Left forelimb (tissue), 1 donor: ENCODE measurements at places on chromosomes 3 and 15.

GRCh38 chr15:50055332-50055731, 63.7 kb downstream of the ATP8B4 start:
- DNase-seq = no peak

DNA sequence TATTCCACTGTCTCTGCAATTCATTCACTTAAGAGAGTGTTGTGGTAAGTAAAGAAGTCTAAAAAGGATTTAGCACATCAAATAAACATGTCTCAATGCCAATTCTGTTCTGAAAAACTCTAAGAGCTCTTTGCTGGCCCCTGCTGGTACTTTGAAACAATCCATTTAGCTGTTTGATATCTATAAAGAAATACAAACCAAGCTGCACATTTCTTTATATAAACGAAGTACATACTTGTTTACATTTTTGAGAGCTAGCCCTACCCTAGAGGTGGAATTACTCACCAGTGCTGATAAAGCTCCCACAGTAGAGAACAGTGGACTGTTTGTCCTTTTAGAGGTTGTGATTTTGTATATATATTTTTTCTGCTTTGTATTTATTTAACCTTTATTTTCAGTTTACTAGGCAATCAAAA, 75.5 kb downstream of the NEDD4 start:
- DNase-seq = no peak

DNA sequence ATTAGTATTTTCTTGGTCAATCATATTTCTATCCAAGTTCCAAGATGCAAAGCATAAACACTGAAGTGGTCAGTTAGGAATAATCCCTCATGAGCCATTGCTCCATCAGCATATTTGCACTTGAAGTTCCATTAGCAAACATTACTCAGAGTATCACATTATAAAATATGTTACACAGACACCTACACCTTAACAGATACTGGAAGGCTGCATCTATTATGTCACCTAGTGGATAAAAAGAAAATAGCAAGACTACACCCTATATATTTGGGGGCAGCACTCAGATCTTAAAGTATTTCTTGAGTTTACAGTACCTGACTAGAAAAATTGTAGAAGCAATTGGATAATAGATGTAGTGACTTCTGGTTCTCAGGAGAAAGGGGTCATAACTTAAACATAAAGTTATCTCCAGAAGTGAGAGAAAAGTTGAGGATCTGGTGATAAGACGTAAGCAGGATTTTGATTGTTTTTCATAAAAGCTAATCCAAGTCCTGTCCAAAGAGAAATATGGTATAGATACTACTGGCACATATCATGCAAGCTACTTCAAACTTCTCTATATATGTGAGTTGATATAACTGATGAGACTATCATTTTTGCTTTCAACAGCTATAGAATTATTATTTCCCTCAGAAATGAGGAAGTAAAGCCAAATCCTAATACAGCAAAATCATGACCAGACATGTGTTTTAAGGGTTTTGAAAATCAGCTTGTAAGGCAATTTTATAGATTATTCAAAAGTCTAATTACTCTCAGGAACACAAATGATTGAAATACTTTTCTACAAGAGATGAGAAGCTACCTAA, 422.2 kb downstream of the GBE1 start:
- DNase-seq = no peak

DNA sequence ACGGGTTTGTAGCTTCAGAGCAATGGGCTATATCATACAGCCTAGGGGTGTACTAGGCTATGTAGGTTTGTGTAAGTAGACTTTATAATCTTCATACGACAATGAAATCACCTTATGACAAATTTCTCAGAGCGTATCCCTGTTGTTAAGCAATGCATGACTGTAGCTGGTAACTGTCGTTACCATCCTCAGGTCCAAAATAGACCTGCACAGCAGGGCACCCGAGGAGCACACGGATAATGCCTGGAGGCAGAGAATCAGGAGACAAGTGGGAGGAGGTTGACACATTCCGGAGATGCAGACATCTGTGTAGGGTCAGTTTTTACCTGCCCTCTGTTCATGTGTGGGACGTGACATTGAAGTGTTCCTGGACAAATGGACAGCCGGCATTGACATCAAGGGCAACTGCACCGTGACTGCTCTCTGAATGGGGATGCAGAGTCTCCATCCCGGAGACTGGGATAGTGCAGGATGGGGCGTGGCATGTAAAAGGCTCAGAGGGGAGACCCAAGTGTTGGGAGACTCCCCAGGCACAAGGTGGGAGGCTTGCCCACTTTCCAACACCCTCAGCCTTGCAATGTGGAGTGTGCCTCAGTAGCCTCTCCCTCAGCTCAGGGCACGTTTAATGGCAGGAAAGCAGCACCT, 45.9 kb upstream of the PGPEP1L start:
- no peak for DNase-seq

GRCh38 chr3:109242187-109242523, 74.2 kb downstream of the DPPA2 start:
- DNase-seq = no peak

DNA sequence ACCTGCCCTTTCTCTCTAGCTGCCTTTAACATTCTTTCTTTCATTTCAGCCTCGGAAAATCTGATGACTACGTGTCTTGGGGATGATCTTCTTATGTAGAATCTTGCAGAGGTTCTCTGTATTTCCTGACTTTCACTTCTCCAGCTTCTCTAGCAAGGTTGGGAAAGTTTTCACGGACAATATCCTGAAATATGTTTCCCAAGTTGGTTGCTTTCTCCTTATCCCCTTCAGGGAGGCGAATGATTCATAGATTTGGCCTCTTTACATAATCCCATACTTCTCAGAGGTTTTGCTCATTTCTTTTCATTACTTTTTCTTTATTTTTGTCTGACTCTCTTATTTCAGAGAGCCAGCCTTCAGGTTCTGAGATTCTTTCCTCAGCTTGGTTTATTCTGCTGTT, 62.1 kb upstream of the CCDC54 start:
- DNase-seq = no peak

GRCh38 chr3:141403576-141403975, 35.3 kb downstream of the ZBTB38 start:
- DNase-seq = no peak

GRCh38 chr3:62870321-62870720, 4.9 kb downstream of the CADPS start:
- no peak for DNase-seq

GRCh38 chr3:166785876-166786275, 594.2 kb downstream of the ZBBX start:
- DNase-seq = no peak

- no peak for DNase-seq
Measured at GRCh38 chr3:15438983-15439382, 11.6 kb downstream of the EAF1 start.

- no peak for DNase-seq
Measured at GRCh38 chr3:62785384-62785783, 89.8 kb downstream of the CADPS start.

DNA sequence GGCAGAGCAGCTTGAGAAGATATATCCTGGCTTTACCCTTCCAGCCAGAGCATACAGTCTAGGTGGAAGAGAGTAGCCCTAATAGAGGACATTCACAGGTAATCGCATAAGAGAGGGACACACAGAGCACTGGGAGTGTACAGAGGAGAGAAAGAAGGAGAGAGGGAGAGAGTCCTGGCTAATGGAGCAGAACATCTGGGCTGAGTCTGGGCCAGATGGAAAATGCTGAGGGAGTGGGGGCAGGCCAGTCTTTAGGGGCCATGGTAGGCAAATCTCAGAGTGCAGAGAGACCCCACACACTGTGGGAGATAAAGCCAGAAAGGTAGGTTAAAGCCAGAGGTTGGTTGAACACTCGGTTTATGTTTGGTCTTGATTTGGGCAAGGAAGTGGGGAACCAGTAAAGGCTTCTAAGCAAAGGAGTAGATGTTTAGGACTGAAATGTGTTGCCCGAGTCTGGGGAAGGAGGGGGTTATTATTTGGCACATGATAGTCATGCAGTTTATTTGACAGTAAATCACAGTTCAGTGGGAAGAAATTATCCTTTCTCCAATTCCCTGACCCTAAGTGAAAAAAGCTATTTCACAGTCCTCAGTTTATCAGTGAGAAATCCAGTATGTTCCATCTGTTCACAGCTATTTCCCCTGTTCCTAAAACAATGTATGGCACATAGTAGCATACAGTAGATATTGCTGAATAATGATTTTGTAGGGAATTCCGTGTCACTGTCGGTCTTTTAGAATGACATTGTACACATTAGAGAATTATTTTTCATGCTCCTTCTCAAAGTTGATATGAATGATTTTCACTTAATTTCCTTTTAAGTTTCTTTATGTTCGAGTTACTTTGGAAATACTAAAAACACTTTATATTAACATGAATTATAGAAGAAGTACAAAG, 45.7 kb downstream of the PDHB start:
- no peak for DNase-seq

- no peak for DNase-seq
Measured at GRCh38 chr3:182115328-182116015, 403.7 kb downstream of the SOX2 start.

GRCh38 chr3:123660141-123660675, 75.4 kb upstream of the HACD2 start:
- no peak for DNase-seq

GRCh38 chr3:51642462-51642861, 28.6 kb upstream of the TEX264 start:
- DNase-seq = no peak

GRCh38 chr15:52790941-52791751, 1.0 kb upstream of the ONECUT1 start:
- no peak for DNase-seq

DNA sequence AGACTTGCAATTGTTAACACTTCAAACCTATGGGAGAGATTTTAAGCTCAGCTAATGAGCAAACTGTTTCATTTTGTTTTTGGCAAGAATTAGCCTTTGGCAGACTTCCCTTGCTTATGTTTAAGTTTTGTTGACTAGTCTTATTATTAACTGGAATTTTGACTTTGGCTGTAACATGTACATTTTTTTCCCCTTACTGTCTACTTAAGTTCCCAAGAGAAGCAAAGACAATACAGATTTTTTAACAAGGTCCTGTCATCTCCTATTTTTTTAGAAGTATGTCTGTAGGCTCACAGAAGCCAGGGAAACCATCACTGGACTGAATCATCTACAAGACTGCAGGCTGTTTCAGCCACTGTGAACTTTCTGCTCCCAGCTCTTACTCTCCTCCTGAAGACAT, 74.3 kb downstream of the DGKG start:
- no peak for DNase-seq

DNA sequence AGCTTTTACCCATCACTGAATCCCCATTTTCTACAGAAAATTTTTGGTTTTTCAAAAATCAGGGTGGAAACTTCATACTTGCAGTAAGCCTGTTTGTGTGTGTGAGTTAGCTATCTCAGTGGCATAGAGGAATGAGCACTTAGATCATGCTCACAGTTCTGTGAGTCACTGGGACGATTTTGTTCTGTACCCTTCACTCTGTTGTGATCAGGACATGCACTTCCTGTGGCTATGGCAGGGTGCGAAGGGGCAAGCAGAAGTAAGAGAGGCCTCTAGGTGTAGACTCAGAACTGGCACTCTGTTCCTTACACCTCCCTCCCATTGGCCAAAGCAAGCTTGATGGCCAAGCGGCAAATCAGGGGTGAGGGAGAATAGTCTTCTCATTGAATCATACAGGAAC, 11.6 kb downstream of the NIPA2 start:
- no peak for DNase-seq

GRCh38 chr3:170040418-170040817, 2.6 kb downstream of the GPR160 start:
- DNase-seq = no peak

DNA sequence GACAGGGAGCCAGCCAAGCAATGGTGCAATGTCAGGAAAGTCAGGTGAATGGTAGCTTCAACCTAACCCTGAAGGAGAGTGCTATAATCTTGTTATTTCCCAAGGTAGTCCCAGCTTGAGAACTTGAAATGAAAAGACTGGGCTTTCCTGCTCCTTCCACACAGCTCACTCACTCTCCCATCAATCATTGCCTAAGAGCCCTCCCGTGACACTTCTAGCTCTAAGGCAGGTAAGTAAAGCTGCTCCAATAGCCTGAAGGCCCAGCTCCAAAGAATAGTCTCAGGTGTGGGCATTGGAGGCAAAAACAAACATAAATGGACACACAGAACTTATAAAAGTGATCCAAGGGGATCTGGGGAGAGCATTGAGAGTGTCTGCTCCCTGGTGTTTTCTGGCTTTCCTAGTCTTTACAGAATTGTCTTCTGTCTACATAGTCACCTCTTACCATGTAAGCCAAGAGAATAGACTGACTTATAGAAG, 63.1 kb upstream of the TBC1D5 start:
- DNase-seq = no peak

- DNase-seq = no peak
Measured at GRCh38 chr3:25916321-25916720, 126.4 kb downstream of the OXSM start.

GRCh38 chr3:6523043-6523442, 337.9 kb upstream of the GRM7 start:
- no peak for DNase-seq

DNA sequence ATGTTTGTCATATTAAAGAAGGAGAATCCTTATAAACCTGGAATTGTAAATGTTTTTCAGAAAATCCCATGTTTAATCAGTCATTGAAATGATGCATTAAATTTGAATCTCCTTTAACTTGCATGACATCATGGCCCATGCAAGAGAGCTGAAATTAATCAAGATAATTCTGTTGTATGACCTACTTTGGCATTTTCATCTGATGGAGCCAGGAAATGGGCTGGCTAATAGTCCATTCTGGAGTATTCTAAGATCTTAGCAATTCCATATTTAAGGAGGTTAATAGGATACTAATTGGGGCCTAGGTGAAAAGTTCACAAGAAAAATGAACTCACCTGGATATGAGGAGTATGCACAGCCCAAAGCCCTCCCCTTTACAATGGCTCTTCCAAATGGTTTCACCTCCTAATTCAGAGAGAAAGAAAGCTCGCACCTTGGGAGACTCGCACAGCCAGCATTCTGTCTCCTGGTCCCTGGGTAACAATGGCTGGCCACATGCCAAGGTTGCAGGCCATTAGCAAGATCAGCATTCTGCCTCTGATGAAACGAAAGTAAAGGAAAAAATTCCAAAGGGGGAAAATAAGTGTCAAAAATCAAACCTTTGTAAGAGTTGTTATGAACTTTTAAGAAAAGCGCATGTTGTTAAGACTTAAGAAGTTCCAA, 786.4 kb downstream of the MCTP2 start:
- DNase-seq = no peak

- DNase-seq = no peak
Measured at GRCh38 chr3:24364359-24364758, 130.3 kb downstream of the THRB start.
